Fibroblast of mammary gland (primary cell): ENCODE measurements at places on chromosomes 6 and 20.

GRCh38 chr20:38872491-38873049, 53.6 kb upstream of the FAM83D start:
- DNase-seq: no peak

DNA sequence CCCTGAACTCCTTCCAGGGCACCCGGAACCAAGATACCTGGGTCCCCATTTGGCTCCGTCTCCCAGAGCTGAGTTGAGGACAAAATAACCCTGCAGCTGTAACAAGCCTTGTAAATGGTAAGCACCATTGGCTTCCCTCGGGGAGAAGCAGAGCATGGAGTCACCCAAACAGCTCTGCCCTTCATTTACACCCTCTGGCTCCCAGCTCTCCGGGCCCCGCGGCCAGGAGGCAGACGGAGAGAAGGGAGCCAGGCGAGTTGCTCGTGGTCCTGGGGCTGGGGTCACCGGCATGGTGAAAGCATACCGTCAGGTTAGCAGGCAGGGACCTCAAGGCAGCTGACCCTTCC, 2.1 kb downstream of the TFEB start:
- no peak for DNase-seq

DNA sequence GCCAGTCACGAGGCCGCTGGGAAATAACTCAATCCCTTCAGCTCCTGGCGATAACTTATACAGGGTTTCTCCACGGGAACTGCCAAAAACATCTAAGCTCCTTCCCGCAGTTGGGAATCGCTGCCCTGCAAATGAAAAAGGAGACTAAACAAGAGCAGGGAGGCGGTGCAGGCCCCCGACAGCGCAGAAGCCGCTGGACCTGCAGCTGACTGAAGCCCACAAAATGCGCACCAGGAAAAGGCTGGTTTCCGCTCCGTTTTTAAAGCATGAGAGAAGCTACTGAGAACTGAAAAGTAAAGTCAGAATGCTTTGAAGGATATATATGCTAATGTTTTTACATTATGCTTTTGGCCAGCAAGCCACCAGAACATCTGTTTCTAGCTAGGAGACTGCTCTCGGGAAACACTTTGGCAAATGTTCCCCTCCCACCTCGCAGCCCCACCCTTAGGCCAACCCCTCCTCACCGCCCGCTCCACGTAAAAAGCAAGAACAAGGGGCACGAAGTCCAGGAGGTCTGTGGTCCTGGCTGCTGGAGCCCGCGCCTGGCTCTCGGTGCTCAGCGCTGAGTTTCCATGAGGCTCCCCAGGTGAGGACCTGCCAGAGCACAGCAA, 90.5 kb downstream of the SOD2 start:
- DNase-seq: peak; percentile 14

DNA sequence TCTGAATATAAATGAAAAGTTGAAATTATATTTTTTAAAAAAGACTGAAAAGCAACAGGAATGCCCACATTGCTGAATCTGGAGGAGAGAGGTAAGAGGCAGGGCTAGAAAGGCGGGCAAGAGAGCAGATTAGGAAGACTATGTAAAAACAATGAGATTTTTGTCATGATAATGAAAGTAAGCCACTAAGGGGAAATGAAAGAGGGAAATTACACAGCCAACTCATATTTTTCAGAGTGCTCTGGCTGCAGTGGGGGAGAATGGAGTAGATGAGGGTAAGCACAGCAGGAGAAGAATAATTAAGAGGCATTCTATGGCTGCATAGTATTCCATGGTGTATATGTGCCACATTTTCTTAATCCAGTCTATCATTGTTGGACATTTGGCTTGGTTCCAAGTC, 281.9 kb downstream of the PKHD1 start:
- DNase-seq: no peak

DNA sequence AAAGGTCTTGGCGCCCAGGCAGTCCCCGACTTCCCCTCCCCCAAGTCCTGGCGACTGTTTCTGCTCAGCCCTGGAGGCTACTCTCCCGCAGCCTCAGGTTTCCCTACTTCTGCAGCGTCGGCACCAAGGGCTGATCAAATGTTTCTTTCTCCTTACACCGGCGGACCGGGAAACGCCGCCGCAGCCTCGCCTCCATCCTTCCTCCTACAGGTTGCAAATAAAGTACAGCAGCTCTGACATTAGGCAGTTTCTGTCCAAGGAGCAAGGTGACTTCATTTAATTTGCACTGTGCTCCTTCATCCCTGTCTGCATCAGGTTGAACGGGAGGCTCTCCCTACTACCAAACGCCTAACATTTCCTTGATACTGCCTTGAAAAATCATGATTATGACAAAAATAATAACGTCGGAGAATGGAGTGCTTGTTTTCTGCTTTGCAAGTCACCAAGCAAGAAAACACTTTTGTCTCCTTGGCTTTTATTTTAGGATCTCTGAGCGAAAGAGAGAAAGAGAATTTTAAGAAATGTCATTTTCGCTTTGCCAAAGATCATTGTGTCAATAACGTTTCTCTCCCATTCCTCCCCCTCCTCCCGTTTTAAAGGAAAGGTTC, 1.0 kb downstream of the CLIC5 start:
- DNase-seq: no peak

GRCh38 chr6:125780540-125781313, 10.0 kb upstream of the NCOA7 start:
- DNase-seq: peak; percentile 74

DNA sequence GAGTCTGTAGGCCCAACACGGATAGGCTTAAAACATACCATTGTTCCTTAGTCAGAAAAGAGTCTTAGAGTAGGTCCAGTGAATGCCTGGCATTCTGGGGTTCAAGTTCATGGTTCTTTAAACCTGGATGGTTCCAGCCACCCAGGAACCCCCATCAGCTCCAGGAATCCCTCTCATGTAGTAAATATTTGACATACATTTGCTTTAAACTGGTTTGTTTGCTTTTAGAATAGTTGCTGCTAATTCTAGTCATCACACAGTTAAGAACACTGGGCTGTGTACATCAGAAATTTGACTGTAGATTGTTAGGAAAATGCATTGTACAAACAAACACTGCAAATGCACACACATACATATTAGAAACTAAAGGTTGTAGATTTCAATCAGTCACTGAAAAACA, 30.6 kb upstream of the PBOV1 start:
- no peak for DNase-seq

DNA sequence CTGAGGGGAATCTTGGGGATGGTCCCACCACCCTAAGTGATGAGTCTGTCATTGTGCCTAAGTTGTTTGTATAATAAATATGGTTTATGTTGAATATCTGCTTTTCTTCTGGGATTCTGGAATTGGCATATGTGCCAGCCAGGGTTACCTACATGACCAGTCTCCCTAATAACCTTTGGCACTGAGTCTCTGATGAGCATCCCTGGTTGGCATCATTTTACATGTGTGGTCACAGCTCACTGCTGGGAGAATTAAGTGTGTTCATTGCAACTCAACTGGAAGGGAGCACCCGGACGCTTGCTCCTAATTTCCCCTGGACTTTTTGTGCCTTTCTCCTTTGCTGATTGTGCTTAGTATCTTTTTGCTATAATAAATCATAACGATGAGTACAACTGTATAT, 8.1 kb downstream of the SMAP1 start:
- DNase-seq: no peak

DNA sequence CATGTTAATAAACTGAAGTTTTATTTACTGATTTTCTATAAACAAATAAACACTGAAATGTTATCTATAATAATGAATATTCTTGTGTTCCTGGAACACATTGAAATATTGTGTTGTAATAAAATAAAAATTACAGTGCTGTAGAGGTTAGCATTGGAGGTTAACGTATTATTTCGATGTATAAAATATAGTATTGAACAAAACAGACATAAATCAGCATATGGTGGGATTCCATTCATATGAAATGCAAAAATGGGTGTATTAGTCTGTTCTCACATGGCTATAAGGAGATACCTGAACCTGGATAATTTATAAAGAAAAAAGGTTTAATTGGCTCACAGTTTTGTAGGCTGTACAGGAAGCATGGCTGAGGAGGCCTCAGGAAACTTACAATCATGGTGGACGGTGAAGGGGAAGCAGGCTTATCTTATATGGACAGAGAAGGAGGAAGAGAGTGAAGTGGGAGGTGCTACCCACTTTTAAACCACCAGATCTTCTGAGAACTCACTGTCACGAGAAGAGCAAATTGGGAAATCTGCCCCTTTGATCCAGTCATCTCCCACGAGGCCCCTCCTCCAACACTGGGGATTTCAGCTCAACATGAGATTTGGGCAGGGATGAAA, 24.6 kb upstream of the BMP6 start:
- peak; percentile 38 for DNase-seq

- DNase-seq: no peak
Measured at GRCh38 chr6:159645640-159646039, 47.4 kb downstream of the SOD2 start.

DNA sequence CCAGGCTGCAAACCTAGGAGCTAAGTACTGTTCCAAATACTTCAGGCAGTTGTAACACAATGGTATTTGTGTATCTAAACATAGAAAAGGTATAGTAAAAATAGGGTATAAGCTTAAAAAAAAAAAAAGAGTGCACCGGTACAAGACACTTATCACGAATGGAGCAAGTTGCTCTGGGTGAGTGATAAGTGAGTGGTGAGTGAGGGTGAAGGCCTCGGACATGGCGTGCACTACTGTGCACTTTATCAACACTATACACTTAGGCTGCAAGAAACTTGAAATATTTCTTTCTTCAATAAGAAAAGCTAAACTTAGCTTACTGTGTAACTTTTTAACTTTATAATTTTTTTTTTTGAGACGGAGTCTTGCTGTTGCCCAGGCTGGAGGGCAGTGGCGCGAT, 159.5 kb upstream of the PDE10A start:
- DNase-seq: no peak

GRCh38 chr6:15401769-15402250, 155.9 kb downstream of the JARID2 start:
- DNase-seq: no peak

- peak; percentile 72 for DNase-seq
Measured at GRCh38 chr6:138722425-138723371, 50.9 kb upstream of the CCDC28A start.

DNA sequence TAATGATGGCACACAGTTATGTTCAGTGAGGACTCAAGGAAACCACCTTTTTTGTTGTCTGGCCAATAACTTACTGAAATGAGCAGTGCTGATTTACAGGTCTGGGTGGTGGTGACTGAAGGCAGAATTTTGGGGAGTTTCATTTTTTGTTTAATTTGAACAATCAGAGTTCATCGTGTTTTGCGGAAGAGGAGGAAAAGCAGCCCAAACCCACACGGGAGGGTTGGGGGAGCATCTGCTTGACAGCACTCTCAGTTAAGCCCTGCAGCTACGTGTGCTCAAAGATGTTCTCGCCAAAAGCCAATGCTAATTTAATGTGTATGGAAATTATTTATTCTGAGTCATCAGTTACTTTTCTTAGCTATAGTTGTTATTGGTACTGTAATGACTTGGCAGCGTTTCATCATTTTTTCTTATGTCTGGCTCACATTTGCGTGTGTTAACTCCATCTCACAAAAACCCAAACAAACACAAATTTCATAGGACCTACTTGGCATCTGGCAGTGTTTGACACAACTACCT, 89.2 kb downstream of the UST start:
- peak; percentile 96 for DNase-seq

DNA sequence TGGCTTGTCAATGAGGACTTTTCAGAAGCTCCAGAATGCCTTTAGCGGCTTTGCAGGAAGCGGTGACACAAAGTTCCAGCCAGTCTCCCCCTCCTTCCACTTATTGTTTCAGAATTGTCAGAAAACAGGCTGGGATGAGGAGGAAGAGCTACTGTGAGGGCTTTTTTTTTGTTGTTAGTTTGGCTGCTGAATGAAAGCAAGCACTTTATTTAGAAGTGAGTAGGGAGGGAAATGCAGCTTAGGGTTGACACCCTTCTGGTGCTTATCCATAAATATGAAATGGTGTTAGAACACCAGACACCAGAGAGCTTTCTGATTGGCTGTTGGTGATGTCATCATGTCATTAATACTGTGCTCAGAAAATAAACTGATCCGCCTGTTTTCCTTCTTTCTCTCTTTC, 251.5 kb downstream of the SOX4 start:
- DNase-seq: no peak

- DNase-seq: no peak
Measured at GRCh38 chr6:6006006-6006427, 708 bp downstream of the NRN1 start.

- peak; percentile 68 for DNase-seq
Measured at GRCh38 chr6:131116755-131117360, 18.4 kb upstream of the AKAP7 start.

- no peak for DNase-seq
Measured at GRCh38 chr20:4043796-4044195, 28.4 kb upstream of the RNF24 start.

- no peak for DNase-seq
Measured at GRCh38 chr6:31779908-31780307, 2.8 kb upstream of the VWA7 start.

GRCh38 chr6:167748458-167749379, 78.0 kb upstream of the AFDN start:
- DNase-seq: no peak

DNA sequence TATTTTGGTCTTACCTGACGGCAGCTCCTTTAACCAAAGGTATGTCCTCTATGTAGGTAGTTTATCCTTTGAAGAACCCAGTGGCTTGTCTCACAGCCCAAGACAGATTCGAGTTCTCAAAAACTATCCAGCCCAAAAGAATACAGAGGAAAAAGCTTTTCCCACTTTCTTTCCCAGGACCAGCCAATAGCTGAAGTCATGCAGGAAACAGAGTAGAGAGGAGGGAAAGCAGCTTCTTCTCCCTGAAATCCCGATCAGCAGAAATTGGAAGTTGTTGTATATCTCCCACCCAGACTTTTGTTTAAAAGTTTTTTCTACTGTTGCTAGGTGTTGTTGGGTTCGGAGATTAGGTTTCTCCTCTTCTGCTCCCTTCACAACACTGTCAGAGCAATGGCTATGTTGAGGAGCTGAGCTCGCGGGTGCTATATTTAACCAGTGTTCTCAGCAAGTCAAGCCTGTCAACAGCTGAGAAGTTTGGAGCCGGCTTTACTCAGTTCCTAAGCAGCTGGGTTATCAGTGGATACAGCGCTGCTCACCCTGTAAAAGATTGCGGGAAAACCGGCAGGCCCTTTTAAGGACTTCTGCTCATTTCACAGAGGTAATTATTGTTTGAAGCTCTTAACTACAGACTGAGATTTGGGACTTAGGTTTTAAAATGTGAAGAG, at the start of gene FILIP1:
TSS of gene FILIP1 (minus strand) at position 401 of the 665 bp plus-strand sequence. CDS start 78,828 bp downstream, outside the sequence.
- DNase-seq: peak; percentile 40

GRCh38 chr6:18741741-18742140, 354.6 kb downstream of the RNF144B start:
- DNase-seq: peak; percentile 8

DNA sequence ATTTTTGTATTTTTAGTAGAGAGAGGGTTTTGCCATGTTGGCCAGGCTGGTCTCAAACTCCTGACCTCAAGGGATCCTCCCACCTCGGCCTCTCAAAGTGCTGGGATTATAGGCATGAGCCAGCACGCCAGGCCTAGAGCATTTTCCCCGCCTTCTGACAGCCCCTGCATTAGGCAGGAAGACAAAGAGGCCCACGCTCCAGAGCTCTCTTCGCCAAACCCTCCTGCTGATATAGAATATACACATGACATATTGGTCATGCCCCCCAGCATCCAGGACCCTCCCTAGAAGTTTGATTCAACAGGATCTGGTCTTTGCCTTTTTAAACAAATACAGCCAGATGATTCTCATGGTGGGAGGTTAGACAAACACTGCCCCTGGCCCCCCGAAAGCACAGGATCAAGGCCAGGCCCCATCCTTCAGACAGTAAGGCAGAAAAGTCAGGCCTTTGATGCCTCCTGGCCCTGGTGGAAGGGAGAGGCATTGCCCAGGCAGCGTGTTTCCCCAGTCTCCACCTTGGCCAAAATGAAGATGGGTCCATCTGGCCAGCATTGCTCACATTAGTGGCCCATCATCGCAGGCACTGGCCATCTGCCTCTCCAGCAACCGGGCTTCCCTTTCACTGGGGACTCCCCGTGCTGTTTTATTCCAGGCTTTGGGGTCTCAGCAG, 4.4 kb downstream of the SULF2 start:
- no peak for DNase-seq
